Umbilical cord (tissue), 2 donors: ENCODE measurements at places on chromosomes 7 and 10. TPM values are rescaled to one million over a fixed set of nuclear protein-coding genes. Genes with fewer than 3 reads are reported as not detected.

TYW1B gene
- 4.3 TPM for total RNA-seq

UBE3C gene
- 67.2 TPM for total RNA-seq

TMEM176A gene
- 68.1 TPM for total RNA-seq

DNA sequence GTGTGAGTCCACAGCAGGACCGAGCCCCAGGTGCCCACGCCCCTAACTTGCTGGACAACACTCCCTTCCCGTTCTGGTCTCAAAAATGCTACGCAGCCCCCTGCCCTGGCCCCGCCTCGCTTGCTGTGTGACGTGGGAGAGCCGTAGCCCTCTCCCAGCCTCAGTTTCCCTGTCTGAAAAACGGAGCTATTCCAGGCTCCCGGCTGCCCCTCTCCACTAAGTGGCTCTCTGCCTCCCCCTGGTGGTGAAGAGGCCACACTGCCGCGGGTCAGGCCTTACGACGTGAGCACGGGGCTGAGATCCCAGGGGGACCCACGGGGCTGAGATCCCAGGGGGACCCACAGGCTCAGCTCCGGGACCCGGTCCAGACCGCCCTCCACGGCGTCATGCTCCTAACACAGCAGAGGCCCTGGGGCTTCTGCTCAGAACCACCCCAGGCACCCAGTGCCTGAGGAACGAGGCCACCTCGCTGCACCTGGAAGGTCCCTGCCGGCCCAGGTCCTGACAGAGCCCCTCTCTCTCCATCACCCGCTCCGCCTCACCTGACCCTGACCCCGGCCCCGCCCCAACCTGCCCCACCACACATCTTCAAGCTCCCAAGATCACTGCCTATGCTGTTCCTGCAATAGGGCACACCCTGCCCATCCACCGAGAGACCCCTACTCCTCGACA is 26.7 kb downstream of the MICALL2 start:
- DNase-seq, result peak; percentile 57

DNA sequence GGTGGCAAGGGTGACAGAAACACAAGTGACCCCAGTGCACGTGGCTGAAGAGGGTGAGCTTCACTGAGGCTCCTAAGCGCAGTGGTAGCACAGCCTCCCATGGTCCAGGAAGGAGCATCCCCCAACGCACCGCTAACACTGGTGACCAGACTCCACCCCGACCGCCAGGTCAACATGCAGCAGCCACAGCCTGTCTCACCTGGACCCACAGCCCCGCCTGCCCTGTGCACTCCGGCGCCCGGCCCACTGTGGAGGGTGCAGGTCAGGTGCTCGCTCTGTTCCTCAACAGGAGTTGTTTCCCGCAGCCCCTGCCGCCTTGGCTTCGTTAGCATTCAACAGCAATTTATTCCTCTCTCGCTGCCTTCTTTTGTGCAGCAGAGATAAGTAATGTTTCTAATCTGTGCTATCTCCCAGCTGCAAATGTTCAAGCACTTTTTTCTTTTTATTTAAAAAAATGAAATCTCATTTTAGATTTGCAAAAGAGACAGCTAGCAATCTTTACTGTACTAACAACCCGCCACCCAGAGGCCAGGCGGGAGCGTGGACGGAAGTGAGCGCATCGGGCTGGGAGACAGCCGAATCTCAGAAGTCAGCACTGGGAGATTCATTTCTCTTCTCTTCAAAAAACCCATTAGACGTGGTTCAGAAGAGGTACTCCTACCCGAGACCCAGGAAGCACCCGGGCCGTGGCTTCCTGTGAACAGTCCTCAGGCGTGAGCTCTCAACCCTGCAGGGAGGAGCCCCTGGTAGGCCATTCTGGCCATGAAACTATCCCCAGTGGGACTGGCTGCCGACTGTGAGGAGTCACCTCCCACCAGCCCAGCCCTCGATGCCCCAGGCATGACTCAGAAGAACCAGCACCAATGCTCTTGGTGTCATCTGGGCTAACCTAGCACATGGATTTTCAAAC is 133.4 kb downstream of the MAD1L1 start:
- DNase-seq, result no peak

- no peak for DNase-seq
Measured at GRCh38 chr7:89265631-89266030, 470.1 kb upstream of the TEX47 start.

DNA sequence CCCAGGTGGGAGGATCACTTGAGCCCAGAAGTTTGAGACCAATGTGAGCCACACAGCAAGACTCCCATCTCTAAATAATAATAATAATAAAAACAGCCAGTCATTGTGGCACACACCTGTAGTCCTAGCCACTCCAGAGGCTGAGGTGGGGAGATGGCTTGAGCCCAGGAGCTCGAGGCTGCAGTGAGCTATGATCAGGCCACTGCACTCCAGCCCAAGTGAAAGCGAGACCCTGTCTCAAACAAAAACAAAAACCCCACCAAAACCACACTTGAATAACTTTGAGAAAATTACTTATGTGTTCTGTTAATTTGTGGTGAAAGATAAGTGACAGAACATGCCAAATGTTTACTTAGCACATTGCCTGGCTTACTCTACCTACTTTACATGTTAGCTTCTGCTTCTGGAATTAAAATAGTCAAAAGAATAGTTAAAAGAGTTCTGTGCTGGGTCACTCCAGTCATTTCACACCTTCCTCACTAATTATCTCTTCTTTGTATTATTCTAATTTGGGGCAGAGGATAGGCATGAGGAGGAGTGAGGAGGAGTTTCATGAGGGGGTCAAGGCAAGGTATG is 9.8 kb downstream of the TMEM60 start:
- no peak for DNase-seq

DNA sequence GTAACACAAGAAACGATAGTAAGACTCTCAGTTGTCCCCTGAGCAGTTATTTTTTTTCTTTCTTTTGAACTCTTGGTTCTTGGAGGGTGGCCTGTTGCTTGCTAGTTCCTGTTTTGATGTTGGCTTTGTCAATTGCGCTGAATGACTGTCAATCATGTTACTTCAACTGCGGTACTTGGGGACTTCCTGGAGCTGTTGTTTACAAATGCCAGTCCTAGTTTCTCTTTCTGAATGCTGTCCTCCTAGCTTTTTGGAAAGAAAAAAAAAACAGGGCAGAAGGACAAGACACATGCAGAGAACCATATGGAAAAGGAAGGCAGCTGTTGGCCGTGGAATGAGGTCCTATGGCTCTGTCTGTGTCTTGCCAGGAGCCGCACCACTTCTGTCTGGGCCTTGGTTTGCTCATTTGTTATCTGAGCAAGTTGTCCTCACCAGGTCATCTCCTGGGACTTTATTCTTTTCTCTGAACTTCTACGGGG is 7.0 kb upstream of the PDCD4 start:
- peak; percentile 43 for DNase-seq

DNA sequence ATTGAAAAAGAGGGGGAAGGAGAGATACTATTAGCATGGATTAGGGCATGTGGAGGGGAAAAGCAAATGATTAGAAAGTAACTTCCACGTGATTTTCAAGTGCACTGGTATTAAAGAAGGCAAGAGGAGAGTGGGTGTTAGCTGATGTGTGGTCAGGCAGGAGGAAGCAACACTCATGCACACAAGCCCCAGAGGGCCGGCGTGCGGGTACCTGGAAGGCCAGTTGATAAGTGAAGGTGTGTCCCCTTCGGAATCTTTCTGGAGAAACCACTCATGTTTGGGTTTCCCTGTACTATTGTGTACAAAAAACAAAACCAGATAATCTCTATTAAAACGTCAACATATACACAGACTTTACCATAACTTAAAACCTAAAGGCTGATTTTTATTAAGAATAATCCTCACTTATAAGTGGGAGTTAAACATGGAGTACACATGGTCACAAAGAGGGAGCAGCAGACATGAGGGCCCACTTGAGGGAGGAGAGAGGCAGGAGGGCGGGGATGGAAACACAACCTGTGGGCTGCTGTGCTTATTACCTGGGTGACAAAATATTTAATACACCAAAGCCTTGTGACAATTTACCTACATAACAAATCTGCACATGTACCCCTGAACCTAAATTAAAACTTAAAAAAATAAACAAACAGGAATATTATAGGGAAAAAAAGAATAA is 98.9 kb downstream of the SVIL start:
- no peak for DNase-seq

DNA sequence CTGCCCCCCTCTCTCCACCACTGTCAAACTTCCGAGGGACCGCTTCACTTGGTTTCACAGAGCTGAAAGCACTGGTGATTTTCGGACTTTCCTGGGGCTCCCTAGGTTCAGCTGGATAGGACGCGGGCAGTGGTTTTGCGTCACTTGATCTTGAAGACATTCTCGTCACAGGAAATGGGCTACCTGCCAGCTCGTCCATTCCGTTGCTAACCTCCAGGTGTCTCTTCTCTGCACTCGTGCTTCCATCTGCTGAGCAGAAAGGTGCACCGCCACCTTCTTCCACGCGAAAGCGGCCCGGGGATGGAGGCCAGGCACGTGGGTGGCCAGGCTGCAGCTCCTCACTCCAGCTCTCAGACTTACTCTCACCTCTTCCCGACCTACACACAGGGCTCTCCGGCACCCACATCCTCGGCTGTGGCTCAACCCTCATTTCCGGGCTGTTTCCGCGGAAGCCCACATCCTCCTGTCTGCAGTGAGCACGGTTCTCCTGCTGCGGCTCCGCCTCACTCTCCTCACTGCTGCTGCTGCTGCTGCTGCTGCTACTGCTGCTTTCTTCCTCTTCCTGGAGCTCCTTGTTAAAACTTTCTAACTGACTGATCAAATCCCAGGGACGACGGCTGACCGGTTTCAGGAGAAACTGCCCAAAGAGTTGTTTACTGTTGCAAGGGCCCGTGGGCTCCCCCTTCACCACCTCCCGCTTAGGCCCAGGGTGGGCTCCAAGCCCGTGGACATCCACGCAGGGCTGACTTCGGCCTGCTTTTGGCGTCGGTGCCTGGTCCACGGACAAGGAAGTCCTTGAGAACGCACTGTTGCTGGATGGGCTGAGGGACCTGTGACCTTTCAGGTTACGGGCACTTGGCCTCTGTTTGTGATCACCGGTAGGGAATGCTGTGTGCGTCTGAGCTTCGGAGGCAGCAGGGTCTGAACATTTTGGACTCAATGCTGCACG is 32.1 kb downstream of the JCAD start:
- peak; percentile 24 for DNase-seq

DNA sequence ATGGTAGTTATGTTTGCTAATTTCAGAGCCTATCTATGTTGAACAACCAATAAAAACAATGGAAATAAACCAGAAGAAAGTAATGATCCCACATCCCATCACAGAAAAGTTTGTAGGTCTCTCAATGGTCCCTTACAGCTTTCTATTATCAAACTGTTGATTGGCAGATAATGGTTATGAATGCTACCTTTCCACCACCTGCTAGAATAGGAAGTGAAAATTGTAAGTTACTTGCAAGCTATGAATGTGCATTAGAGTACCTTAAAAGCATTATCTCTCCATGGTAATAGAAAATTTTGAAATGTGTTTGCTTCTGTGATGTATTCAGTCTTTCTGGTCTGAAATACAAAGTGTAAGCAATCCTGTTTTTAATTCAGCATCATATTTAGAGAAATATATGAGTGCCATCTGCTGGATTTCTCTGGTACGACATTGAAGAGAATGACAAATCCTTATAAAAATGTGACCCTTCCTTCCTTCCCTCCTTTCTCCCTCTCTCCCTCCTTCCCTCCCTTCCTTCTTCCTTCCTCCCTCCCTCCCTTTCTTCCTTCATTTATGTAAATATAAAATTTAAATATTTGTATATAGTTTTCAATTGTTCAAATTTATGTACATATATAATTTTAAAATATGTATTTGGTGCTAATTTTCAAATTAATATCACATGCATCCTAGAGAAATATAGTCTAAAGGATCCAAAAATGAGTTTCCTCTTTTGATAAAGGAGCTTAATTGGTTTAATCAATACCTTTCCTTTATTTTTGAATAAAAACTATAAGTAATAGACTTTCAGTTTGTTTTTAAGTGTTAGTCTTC is 41.4 kb upstream of the PNLIPRP3 start:
- DNase-seq, result peak; percentile 59

DNA sequence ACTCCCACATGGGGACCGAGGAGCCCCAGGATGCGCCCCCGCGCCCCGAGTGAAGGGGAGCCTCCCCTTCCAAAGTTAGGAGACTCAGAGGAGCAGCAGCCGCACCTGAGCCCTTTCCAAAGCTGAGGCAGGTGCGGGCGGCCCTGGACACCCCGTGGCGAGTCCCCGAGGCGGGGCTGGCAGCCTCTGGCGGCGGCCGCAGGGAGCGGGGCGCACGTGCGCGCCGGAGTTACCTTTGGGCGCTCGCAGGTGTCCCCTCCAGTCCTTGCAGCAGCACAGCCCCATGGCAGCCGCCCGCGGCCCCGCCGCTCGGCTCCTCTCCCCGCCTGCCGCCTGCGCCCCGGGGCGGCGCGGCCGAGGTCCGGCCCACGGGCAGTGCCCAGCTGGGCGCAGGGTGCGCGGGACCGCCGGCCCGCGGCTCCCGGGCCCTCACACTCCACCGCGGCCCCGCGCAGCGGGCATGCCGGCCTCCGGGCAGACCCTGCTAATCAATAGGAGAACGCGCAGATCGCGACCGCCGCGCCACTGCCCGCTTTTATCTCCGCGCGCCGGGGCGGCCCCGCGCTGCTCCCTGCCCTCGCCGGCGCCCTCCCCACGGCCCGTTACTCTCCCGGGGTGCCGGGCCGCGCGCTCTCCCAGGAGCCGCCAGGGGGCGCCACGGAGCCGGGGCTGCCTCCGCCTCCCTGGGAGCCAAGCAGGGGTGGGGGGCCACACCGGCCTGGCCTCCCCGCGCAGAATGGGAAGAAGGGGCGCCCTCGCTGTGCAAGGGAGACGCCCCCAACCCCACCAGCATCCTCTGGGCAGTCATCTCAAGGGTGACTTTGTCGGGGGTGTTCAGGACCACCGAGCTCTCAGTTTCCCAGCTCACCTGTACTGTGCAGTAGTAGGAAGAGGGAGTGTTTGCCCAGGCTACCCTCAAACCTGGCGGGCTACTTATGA is 80.8 kb downstream of the ARHGAP22 start:
- DNase-seq, result no peak

DNA sequence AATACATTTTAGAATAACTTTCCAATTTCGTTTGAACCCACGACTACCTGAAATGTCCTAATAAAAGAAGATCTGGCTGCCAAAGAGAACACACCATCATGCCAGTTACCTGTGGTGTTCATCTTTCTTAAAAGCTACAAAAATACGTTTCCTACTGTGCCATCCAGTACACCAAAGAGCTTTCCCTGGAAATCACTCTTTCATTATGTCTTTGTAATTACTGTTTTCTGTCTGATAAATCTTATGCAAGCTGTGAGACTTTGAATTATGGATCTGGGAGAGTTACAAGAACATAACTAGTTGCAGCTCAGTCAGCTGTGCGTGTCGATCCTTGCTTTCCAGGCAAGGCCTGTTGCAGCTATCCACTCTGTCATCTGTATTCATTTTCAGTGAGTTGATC is 12.5 kb upstream of the POM121L12 start:
- DNase-seq, result no peak

GRCh38 chr7:69847921-69848612 is 249.8 kb downstream of the AUTS2 start:
- DNase-seq, result no peak

- no peak for DNase-seq
Measured at GRCh38 chr7:42854571-42855118, 57.2 kb downstream of the C7orf25 start.
